ENCODE measurements at places on chromosomes 16 and 17. TPM values are rescaled to one million over a fixed set of nuclear protein-coding genes. Genes with fewer than 3 reads are reported as not detected.

SLFN13 gene
- 3.3 TPM for total RNA-seq

MMP15 gene
- 42.3 TPM for total RNA-seq

NPIPB9 gene
- 2.5 TPM for total RNA-seq

TIMP2 gene
- total RNA-seq, result 199 TPM

EPX gene
- not detected for total RNA-seq

Measured in A549 treated with Mapracorat at 1 μM for 4 hours (cell line).